ENCODE measurements at places on chromosomes 7 and 10. TPM values are rescaled to one million over a fixed set of nuclear protein-coding genes. Genes with fewer than 3 reads are reported as not detected.

GRCh38 chr10:15426558-15426957 lies 55.5 kb upstream of the FAM171A1 start:
- H3K36me3 ChIP-seq: no peaks in the 10 kb centered on the region
- no peaks in the 10 kb centered on the region for H3K4me1 ChIP-seq
- no peak overlapping the region for H3K4me3 ChIP-seq
- DNase-seq: no peak
- H3K27ac ChIP-seq: no peak overlapping the region

The GATAD1 gene
- polyA plus RNA-seq: 27.6 TPM

DNA sequence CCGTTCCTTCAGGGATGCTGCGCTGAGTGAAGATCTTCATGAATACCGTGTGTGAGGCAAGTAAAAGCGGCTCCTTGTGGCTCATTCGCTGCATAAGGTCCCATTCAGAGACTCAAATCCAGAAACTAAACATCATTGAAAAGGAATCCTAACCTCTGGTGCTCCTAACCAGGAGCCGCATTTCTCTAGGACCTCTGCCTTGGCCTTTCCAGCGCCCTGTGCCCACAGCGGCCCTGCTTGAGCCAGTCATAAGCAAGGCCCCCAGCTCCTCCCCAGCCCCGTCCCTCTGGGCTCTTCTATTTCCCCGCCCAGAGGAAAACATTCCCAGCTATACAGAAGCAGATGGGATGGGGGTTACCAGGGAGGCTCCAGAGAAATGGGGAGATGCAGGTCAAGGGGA lies 42.6 kb upstream of the INSIG1 start:
- DNase-seq: no peak
- H3K27ac ChIP-seq: no peak overlapping the region
- peaks cover 10% of the 10 kb centered on the region for H3K4me1 ChIP-seq

- no peaks in the 10 kb centered on the region for H3K36me3 ChIP-seq
- no peaks in the 10 kb centered on the region for H3K27me3 ChIP-seq
- no peak for DNase-seq
Observed at GRCh38 chr10:78540355-78541076, 506.9 kb downstream of the RPS24 start.

The AFAP1L2 gene
- 61.5 TPM for polyA plus RNA-seq

- H3K4me3 ChIP-seq: no peak overlapping the region
- H3K27ac ChIP-seq: no peak overlapping the region
- no peaks in the 10 kb centered on the region for H3K36me3 ChIP-seq
Observed at GRCh38 chr10:7318836-7319235, 92.0 kb downstream of the SFMBT2 start.

DNA sequence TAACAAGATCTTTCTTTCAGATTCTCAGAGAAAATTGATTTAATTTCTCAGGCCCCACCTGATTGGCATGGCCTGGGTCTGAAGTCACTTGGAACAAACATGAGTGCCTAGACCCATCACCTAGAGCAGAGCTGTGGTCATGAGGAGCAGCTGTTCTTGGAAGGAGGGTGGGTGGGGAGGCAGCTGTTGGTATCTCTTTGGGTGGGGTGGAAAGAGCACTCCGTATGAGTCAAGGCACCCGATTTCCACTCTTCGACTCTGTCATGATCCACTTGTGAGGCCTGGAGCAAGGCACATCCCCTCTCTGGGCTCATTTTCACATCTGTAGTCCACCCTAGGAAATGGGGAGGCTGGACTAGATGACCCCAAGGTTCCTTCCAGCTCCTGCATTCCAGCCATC lies 156.7 kb downstream of the C10orf105 start:
- peaks cover 3% of the 10 kb centered on the region for H3K36me3 ChIP-seq
- no peak for DNase-seq
- H3K27ac ChIP-seq: no peak overlapping the region
- peaks cover 4% of the 10 kb centered on the region for H3K27me3 ChIP-seq

Data from spinal cord (tissue), 10 donors.